Natural killer cell (primary cell): ENCODE measurements at places on chromosomes 11 and 22.

GRCh38 chr22:31055635-31056159, 25.4 kb upstream of the SMTN start:
- DNase-seq = no peak

GRCh38 chr11:85307366-85307765, 319.8 kb downstream of the DLG2 start:
- DNase-seq = no peak

DNA sequence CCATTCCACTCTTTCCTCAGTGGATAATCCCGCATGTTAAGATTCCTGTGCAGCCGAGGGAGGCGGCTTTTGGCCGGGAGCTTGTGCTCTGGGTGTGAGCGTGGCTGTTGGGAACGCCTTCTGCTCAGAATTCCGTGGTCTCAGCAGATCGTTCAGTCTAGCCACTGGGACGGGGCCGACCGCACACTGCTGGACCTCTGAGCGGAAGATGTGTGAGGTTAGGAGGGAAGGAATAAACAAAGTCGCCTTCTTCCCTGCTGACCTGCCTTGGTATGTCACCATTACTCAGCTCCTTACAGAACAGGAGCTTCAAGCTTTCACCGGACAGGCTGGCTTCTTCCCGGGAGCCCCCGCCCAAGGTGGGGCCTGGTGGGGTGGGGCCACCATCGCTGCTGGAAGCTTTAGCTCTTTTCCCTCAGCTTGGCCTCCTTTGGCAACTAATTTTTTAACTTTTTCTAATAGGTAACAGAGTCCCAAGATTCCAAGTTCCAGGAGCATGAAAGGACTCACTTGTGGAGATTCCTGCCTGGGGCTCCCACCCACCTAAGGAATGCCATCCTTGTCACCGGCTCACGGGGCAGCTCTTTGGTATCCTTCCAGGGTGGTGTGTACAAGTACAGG, 22.5 kb upstream of the SEPTIN5 start:
- DNase-seq = no peak

GRCh38 chr11:121575250-121575962, 122.6 kb upstream of the SORL1-AS1 start:
- DNase-seq = no peak
